ENCODE measurements at places on chromosomes 1 and 21.

DNA sequence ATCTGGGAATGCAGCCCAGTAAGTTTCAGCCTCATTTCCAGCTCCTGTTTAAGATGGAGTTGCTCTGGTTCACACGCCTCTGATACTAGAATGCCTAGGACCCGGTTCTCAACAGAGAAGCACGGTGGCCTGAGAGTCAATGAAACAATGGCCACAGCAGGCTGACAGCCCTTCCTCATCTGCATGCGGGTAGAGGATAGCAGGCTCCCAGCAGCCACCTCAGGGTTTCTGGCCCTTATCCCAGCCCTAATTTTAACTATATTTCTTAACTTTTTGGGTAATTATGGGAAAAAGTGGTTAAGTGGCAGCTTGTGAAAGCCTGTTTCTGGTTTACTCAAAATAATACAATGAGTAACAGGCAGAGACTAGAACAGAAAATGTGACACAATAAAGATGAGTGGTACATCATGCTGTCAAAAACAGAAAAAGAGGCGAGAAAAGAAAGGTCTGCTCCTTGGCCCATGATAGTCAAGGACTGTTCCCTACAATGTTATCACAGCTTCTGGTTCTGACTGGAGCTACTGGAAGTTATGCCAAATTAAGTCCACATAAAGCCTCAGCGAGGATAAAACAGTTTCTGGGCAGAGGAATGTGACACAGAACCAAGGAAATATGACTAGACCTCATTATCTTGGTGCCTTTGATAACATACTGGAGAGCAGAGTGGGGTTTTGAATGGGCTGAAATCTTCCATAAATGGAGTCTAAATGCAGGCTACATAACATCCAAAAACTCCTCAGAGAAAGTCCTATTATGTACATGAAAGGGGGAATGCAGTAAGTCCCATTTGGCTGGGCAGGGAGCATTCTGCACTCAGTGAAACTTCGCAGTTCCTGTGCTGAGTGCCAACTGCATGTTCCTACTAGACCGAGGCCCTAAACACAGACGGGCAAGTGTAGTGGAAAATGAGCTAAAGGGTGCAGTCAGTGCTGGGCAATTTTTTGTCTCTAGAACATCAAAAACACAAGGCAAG is 92.1 kb downstream of the NIBAN1 start:
- no peak for DNase-seq

GRCh38 chr1:21338573-21339355 is 48.5 kb upstream of the ECE1 start:
- DNase-seq: no peak

DNA sequence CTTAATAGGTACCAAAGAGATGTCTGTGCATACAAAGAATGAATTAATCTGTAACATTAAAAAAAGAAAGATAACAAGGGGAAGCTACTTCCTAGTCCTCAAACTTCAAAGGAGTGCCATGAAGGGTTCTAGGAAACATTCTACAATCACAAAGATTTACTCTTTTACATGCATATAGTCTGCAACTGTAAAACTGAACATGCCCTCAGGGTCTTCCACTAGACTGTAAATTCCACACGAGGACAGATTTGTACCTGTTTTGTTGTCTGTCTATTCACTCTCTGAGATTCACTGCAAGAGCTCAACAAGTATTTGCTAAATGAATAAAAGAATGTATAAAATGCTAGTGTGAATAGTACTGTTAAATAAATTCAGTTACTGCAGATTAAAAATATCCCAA is 4.4 kb downstream of the JAK1 start:
- DNase-seq: no peak

DNA sequence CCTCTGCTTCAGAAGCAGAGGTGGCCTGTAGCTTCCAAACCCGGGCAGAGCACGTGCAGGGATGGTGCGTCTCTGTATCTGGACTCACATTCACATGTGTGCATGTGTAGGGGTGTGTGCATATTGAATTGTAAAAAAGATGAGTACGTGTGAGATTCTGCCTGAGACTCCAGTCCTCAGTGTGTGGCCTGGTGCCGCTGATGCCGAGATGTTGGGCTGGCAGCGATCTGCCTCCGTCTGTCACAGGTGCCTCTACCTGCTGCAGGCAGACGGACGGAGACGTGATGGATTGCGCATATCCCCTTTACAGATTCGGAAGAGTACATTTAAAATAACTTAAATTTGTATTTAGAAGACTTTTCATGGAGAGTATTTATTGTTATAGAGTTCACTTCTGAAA is 53.6 kb downstream of the ADARB1 start:
- no peak for DNase-seq

GRCh38 chr1:167936930-167937708 is at the start of gene MPC2:
Gene MPC2, minus strand, starts transcription at chr1:167937072. Its CDS starts 1,231 bp downstream, at chr1:167935841.
- DNase-seq: peak; percentile 84

DNA sequence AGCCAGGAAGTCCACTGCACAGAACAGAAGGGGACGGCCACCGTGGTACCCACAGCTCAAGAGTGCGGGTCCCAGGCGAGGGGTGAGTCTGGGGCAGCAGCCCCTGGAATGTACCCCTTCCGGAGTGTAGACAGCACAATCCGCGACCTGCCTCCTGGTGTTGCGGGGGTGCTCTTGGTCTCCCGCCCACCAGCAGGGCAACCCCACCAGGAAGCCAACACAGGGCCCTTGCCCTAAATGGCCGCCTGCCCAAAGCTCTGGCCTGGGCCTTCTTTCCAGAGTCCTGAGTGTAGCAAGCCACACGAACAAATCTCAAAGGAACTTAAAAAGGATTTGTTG is 1.1 kb upstream of the SLC19A1 start:
- DNase-seq: no peak
